ELR (cell line): ENCODE measurements at places on chromosomes 7 and 10.

DNA sequence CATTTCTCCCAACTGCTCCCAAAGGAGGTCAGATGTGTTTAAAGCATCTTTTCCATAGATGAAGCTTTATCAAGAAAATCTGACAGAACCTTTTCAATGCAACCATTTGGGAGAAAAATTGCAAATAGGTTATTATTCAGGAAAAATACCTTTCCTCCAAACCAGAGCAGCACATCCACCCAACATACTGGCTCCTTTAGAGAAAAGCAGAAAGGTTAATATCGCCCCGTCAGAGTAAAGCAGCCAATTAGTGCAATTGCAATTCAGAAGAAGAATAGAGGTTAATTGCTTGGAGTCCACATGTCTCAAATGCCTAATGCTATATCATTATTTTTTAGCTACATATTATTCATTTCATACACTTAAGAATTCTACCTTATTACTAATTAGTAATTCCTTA is 48.9 kb upstream of the HSPA12A start:
- DNase-seq, result no peak

DNA sequence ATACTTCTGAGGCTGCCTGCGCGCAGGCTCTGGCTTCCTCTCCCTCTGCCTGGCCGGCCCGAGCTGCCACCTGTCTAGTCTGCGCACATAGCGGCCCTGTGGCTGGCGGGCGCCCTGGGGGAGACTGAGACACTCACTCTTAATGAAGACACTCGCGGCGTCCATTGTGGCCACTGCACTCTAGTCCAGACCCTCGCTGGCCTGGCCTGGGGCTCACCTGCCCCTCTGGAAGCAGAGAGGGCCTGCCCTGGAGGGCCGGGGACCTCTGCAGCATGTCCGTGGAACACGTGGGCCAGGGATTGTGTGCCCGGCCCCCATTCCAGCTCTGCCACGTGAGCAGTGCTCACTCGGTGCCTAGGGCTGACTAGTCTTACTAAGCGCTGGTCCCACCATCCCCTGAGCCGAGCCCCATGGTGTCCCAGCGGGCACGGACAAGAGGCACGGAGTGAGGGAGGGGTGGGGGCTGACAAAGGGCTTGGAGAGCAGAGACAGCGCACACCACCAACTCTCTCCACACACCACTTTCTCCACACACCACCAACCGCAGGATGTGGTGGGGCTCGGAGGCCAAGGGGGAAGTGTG is 149.3 kb downstream of the ELFN1 start:
- DNase-seq, result no peak

GRCh38 chr10:132445516-132446194 is 48.7 kb downstream of the PWWP2B start:
- no peak for DNase-seq

GRCh38 chr10:132345345-132345744 is 13.4 kb downstream of the LRRC27 start:
- no peak for DNase-seq

DNA sequence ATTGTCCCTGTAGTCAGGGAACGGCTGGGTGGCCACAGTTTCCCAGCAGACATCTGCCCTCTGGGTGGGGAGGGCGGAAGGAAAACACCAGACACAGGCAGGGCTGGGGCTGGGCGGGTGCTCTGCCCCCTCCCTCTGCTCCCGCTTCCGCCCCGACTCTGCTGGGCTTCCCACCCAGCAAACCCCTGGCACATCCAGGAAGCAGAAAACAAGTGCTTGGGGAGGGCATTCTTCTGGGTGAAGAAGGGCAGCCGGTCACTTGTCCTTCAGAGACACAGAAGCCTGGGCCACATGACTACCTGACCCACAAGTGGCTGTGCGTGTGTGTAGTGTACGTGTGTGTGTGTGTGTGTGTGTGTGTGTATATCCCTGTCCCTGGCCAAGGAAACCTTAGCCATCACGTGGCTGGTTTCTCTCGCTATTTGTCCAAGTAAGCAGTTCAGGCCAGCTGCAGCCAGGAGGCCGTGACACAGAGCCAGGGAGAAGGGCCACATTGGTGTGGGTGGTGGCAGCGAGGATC is 77.9 kb downstream of the ZMIZ1 start:
- DNase-seq, result no peak

- DNase-seq, result peak; percentile 79
These were observed 20.5 kb upstream of the COL1A2 start for GRCh38 chr7:94374231-94374630.

GRCh38 chr7:144622745-144623144 is 213.1 kb downstream of the TPK1 start:
- DNase-seq, result no peak

DNA sequence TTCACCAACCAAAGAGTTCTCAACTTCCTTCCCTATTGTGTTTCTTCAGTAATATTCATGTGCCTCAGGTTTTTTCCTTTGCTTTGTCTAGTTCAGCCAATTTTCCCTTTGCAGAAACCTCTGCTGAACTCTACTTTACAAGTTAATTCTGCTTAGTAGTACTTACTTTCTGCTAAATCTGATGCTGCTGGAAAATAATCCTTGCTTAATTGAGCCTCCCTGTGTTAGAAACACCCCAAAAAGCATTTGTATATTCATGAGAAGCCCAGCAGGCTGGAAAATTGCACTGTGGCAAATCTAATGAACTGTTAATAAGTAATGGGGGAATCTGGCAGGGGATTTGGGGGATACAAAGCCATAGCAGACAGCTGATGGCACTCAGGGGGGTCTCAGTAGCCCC is 78.5 kb downstream of the CDCA7L start:
- DNase-seq, result no peak

DNA sequence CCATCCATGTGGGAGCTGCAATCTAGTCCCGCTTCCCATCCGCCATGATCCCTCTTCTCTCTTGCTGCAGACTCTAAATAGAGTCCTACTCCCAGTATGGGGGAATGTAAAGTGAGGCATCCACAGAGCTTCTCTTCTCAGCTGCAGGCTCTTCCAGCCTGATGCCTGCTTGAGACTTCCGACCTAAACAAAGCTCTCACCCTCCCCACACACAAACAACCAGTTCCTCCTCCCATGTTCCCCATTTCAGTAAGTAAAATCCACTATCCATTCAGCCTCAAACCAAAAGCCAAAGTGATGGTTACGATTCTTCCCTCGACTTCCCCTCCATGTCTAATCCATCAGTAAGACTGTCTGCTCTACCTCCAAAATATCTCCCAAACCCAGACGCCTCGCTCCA is 108.2 kb upstream of the NFE2L3 start:
- DNase-seq, result no peak

DNA sequence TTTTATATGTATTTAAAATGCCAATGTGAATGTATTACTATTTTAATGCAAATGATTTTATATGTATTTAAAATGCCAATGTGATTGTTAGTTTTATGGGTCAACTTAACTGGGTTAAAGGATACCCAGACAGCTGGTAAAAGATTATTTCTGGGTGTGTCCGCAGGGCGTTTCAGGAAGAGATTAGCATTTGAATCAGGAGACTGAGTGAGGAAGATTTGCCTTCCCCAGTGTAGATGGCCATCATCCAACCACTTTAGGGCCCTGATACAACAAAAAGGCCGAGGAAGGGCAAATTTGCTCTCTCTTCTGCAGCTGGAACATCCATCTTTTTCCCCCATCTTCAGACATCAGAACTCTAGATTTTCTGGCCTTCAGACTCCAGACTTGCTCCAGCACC is 116.2 kb downstream of the BAMBI start:
- DNase-seq, result no peak

DNA sequence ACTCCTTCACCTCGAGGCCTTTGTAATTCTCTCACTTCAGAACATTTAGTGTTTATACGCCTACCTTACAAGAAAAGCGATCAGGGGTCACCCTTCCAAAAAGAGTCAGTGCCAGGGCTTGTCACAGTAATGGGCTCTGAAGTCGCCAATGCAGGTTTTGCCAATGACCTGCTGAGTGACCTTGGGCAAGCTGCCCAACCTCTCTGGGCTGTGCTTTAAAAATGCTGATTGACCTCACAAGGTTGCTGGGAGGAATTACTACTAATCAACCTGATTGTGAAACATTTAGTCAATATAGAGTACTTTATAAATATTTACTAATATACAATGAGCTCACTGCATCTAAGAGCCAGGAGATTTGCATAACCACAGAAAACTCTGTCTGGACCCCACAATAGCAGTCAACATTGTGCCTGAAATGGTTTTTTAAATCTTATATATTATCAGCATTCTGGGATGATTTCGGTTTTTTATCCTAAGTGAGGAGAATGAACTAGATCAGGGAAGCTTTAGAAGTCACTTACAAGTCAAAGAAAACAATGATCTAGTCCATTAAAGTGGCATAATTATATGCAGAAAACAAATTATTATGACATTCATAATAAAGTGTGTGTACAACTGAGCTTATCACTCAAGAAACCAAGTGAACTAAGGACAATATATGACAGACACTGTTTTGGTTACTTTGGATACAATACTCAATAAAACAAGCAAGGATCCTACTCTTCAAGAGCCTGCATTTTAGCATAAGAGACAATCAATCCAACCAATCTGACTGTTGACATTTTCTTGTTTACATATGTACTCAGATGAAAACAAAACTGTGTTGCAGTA is 290.5 kb downstream of the SORCS1 start:
- no peak for DNase-seq

DNA sequence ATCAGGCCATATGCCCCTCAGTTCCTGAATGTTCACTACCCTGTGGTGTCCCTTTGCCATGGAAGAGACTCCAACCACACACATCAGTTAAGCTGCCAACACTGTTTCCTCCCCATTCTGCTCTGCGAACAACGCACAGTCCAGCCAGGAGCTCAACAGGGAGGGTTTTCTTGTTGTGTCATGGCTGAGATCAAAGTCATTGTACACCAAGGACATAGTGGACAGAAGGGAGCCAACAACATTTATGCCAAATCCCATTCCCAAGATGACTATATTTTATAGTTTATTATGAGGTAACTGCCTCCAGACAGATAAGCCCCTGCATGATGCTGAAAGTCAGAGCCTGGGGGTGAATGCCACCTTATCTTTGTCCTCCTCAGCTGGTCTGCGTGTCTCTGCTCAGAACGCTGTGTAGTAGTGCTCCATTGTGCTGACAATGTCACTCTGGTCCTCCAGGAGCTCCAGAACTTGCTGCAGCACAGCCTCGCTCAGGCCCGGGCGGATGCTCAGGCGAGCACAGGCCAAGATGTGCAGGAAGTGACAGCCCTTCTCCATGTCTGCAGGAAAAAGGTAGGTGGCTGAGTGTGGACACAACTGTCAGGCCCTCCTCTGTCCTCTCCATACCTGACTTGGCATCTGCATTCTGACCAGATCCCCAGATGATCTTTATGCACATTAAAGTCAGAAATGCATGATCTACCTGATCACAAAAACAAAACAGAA is 27.1 kb upstream of the SH3PXD2A start:
- DNase-seq, result no peak

DNA sequence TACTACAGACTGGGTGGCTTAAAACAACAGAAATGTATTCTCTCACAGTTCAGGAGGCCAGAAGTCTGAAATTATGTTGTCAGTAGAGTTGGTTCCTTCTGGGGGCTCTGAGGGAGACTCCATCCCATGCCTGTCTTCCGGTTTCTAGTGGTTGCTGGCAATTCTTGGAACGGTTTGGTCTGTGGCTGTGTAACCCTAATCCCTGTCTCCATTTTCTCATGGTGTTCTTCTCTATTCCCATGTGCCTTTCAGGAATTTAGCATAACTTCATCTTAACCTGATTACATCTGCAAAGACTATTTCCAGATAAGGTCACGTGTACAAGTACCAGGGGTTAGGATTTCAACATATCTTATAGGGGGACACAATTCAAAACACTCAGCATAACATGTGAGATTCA is 73.2 kb downstream of the FAM241B start:
- no peak for DNase-seq

GRCh38 chr7:47441796-47442604 is 139.9 kb downstream of the TNS3 start:
- peak; percentile 53 for DNase-seq

GRCh38 chr7:78124216-78124615 is 325.6 kb downstream of the PHTF2 start:
- DNase-seq, result no peak

DNA sequence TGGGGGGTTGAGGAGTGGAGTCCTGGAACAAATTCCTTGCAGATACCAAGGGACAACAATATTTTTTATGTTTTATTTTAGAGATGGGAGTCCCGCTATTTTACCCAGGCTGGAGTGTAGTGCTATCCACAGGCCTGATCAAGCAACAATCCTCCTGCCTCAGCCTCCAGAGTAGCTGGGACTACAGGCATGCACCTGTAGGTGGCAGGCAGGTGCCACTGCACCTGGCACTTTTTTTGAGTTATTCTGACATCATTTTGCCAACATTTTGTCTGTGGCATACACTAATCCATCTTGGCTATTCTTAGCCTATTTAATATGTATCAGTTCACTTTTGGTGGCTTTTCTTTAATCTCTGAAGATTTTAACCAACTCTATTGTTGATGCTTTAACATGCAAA is 317.8 kb upstream of the MTPN start:
- no peak for DNase-seq

DNA sequence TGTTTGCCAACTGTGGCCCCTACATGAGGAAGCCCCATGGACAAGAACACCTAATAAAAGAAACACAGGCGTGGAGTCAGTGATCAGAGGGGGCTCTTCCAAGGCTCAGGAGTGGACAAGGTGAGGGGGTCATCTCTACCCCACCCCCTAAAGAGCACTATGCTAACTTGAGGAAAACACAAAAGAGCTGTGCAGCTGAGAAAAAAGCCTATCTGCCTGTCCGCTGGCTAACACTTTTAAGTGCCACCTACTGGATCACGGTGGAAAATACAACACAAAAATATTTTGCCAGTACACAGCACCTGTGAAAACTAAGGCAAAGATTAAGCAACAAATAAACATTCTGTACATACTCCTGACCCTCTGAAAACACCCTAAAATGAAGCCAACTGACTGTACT is 53.1 kb upstream of the COBL start:
- DNase-seq, result peak; percentile 1

- no peak for DNase-seq
These were observed 101.6 kb downstream of the XPNPEP1 start for GRCh38 chr10:109821672-109822071.

GRCh38 chr7:157819455-157819807 is 482.6 kb downstream of the DNAJB6 start:
- no peak for DNase-seq

DNA sequence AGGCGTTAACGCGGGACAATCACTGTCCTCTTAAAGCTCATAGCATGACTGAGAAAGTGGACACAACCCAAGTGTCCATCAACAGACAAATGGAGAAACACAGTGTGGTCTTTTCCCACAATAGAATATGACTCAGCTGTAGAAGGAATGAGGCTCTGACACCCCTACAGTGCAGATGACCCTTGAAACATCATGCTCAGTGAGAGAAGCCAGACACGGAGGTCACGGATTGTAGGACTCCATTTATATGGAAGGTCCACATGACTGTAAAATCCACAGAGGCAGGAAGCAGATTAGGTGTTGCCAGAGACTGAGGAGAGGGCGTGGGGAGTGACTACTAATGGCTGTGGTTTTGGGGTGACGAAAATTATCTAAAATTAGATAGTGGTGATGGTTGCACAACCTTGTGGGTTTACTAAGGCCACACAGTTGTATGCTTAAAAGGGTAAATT is 6.1 kb upstream of the NCAPG2 start:
- peak; percentile 45 for DNase-seq

DNA sequence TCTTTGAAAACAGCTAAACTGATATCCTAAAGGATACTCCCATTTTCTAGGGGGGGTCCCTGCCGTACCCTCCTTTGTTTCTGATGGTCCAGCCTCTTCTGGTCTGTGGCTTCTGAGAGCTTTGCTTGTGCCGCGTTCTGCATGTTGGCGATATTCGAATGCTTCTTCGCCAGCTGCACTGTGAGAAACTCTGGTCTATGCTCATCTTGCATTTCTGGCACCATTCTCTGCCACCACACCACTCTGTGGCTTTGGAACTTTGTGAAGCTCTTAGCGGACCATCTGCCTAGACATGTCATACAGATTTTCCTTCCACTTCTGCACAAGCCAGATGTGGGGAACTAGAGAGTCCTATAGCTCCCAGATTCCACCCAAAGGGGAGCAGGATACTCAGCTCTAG is 197.2 kb downstream of the REEP3 start:
- no peak for DNase-seq
